ENCODE measurements at places on chromosomes 12 and 14.

DNA sequence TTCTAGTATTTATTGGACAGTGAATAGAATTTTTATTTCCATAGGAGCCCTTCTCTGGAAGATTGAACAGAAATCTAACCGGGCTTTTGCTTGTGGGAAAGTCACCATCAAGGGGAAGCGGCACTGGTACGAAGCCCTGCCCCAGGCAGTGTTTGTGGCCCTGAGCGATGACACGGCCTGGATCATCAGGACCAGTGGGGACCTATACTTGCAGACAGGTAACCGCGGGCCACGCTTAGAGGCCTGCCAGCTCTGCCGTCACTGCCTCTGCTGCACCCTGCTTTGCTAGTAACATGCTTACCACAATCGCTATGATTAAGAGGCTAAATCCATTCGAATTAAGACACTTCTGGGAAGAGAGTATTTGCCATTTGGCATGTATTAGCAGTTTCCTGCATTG is 69.2 kb downstream of the ANKRD9 start:
- no peak for DNase-seq

DNA sequence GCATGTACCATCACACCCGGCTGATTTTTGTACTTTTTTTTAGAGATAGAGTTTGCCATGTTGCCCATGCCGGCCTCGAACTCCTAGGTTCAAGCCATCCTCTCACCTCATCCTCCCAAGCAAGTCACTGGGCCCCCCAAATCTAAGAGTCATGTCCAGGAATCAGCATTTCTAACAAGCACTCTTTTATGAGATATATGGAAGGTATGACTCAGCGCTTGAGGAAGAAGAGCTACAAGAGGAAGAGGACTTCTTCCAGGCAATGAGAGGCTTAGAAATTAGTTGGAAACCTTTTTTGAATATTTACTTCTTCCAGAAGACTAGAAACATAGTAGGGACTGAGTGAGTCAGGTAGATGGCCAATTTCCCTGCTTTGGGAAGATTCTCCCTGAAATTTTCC is 114.5 kb downstream of the HMGA2 start:
- no peak for DNase-seq

DNA sequence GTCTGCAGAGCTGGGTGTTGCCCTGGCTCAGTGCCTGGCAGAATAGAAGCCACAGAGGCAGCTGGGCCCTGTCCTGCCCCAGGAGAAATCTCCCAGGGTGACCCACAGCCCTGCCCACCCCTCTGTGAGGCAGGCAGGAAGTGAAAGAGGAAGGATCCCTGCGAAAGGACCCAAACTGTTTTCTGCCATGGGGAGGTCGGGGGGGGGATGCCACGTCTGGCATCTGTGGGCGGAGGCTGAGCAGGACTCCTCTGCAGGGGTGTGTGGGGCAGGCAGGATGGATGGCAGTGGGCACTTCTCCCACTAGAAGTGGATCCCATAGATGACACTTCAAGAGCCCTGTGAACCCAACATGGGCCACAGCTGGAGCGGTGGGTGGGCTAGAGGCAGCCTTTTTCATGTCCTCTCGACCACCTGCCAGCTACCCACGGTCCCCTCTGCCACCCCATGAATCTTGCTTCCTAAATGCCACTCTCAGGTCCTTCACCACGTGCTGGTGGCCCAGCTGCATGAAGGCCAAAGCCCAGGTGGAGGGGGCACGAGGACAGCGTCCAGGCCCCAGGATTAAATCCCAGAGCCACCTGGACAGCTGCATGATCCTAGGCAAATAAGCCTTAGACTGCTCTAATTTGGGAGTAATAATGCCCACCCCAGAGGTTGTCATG is 3.6 kb downstream of the PAPLN start:
- no peak for DNase-seq

DNA sequence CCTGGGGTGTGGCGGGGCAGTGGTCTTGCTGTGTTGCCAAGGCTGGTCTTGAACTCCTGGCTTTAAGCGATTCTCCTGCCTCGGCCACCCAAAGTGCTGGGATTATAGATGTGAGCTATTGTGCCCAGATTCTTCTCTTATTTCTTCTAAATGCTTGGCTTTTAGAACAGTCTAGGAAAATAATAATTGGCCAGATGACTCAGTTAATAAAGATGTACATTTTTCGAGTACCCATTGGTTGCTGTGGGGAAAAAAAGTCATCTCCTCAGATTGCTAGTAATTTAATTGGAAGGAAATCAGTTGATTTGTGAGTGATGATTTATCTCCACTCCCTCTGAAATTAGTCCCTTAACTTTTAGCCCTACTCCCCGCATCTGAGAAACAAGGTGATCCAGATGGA is 45.5 kb downstream of the CHST11 start:
- DNase-seq, result no peak

DNA sequence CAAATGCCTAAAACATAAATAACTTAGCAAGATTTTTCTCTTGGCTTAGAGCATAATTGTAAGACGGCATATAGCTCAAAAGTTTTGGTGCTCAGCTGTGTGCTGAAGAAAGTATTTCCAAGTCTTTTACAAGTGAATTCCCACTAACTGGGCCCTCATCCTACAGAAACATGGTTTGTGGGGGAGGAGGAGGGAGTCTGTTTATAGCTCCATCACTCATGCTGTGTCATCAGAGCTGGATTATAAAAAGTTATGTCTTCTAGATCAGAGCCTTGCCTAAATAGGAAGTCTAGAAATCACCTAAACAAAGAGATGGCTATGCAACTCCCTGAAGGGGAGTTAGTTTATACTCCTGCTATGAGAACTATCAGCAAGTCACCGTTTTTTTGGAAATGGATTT is 65.9 kb upstream of the OTOGL start:
- DNase-seq, result no peak

GRCh38 chr14:23533652-23534435 is 17.7 kb downstream of the ZFHX2 start:
- DNase-seq, result no peak

Measured in stimulated activated CD4-positive, alpha-beta T cell treated with anti-CD3 and anti-CD28 coated beads, TNF-alpha, amount 100 ng/mL, for 1 hour (primary cell).